Germinal center (tissue), 1 donor: ENCODE measurements at places on chromosomes 6 and 20.
A peak's percentile ranks its signal among the peaks of the same experiment; 100 is the strongest.

- DNase-seq, result no peak
Measured at GRCh38 chr20:61608275-61609085, 356.4 kb downstream of the CDH4 start.

- DNase-seq, result no peak
Measured at GRCh38 chr6:99364026-99364425, 14.6 kb upstream of the FAXC start.

DNA sequence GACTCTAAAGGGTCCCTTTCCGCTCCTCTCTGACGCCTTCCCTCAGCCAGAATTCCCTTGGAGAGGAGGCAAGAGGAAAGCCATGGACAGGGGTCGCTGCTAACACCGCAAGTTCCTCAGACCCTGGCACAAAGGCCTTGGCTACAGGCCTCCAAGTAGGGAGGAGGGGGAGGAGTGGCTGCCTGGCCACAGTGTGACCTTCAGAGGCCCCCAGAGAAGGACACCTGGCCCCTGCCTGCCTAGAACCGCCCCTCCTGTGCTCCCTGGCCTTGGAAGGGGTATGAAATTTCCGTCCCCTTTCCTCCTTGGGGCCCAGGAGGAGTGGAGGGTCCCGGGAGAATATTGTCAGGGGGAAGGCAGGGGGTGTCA, 2.7 kb downstream of the VEGFA start:
- DNase-seq, result no peak

DNA sequence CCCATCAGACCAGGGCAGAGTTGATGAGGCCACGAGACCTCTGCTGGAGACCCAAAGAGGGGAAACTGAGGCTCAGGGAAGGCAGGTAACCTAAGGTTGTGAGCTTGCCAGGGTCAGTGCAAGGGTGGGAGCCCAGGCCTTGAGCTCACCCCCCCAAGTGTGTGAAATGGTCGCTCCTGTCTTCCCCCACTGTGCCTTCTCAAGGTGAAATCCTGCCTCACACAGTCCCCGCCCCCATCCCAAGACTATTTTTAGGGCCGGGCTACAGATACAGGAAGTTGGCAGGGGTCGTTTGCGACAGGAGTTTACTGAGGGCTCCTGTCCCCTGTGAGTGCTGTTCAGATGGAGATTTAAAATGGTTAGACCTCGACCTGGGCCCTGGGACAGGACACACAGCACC, 18.7 kb upstream of the GATA5 start:
- DNase-seq, result peak; percentile 66

GRCh38 chr6:9766240-9766915, 648.5 kb downstream of the TFAP2A start:
- DNase-seq, result no peak

- no peak for DNase-seq
Measured at GRCh38 chr20:45581702-45582101, 2.6 kb upstream of the WFDC8 start.

DNA sequence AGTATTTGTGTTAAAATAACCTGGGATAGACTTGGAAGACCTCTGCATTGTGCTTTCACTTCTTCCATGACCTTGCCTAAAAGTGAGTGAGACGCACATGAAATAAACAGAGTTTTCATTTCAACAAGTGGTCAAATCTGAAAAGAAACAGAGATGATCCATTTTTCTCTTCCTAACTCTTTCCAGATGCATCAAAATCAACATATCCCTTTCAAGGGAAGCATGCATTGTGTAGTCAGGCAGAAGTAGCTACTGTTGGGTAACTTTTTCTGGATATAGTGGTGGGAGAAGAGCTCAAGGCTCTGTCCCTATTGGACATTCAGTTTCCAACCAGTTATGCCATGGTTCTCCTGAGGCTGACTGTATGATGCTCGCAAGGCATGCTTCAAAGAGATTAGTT, 233.0 kb upstream of the JAG1 start:
- DNase-seq, result no peak

DNA sequence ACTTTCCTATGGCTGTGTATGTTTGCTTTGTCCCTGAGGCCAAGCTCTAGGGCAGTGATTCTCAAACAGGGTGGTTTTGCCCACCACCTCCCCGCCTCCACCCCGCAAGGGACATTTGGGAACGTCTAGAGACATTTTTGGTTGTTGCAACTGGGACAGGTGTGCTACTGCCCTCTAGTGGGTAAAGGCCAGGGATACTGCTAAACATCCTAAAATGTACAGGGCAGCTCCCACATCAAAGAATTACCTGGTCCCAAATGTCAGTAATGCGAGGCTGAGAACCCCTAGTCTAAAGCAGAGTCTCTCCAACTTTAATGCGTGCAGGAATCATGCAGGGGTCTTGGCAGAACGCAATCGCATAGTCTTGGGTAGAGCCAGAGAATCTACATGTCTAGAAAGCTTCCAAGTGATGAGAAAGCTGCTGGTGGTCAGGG, 5.1 kb downstream of the KCNS1 start:
- peak; percentile 69 for DNase-seq

DNA sequence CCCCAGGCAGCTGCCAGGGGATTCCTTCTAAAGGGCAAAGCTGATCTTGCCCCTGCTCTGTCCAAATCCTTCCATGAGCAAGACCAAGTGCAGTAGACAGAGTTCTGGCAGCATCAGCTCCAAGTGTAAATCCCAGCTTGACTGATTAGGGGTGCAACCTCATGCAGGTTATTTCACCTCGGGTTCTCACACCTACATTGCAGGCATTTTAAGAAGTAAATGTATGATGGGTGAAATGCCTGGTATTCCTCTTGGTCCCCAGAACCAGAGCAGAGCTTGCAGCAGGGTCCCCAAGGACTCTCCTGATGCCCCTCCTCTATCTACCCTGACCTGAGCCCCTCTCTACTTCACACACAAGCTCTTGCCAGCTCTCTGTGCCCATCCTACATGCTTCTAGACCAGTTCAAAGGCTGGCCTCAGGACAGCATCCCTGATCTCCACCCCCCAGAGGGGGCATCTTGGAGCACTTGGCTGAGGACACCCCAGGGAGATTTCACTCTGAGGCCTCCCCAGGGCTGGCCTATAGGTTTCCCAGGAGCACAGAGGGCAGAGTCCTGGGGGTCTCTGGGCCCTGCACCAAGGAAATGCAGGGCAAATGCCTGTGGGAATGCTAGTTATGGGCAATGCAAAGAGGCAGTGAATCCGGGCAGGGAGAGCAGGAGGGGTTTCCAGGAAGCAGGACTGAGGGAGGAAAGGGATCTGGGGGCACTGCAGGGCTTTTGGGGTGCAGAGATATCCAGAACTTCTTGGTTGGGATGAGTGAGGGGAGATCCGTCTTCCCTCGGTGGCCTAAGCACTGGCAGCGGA, 1.0 kb downstream of the LZTS3 start:
- DNase-seq, result no peak

DNA sequence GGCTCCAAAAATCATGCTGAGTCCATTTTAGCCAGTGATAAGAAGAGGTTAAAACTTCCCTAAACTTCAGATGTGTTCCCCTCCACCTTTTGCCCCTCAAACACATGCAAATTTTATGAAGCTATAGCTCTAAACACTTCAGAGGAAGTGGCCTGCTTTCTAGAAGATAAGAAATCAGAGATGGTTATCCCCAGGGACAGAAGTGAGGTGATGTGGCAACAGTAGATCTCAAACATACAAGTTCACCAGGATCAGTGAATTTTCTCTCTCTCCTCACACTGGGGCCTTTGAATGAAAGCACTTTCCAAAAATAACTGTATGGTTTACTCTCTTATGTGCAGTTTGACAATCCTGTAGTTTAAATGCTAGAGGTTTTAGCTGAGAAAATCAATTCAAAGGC, 332.0 kb downstream of the BTBD9 start:
- peak; percentile 73 for DNase-seq

GRCh38 chr6:96014846-96015517, 792 bp upstream of the FUT9 start:
- no peak for DNase-seq

DNA sequence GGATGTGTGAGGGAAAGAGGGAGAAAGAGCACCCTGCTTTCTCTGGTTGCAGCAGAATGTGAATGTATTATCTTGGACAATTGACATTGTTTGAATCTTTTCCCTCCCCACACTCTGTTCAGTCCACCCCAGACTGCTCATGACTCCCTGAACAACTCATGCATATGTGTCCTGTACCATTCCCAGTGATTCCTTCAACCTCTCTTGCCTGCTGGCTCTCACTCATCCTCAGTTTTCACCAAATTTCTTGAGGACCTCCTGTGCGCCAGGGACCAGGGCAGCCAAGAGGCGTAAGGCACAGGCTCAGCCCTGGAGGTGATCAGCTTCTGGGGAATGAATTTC, 5.4 kb downstream of the NOX3 start:
- no peak for DNase-seq

DNA sequence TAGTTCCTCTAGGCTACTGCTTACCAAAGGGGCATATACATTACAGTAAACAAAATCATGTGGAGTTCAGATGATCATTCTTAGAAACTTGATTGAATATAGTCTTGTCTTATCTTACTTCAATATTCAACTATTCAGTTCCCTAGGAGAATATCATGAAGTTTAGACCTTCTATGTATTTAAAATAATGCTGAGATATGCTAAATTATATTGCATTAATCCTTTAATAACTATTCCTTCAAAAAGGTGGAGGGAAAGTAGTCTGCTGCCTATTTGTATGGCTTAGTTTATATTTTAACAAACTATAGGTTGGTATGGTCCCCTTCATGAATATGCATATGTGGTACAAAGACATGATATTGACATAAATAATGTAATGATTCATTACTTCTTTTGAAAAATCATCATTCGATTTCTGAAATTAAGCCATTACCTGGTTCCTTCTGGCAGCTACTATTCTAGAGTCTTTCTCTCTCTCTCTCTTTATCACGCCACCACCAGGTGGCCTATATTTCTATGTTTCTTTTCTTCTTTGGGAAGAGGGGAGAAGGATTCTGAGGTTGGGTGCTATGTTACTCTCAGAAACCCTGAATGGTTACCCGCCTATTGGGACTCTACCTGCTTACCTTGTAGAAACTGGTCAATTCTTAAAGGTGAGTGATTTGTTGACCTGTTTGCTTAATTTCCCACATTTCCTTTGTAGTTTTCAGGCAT, 855.8 kb downstream of the HACE1 start:
- DNase-seq, result no peak

DNA sequence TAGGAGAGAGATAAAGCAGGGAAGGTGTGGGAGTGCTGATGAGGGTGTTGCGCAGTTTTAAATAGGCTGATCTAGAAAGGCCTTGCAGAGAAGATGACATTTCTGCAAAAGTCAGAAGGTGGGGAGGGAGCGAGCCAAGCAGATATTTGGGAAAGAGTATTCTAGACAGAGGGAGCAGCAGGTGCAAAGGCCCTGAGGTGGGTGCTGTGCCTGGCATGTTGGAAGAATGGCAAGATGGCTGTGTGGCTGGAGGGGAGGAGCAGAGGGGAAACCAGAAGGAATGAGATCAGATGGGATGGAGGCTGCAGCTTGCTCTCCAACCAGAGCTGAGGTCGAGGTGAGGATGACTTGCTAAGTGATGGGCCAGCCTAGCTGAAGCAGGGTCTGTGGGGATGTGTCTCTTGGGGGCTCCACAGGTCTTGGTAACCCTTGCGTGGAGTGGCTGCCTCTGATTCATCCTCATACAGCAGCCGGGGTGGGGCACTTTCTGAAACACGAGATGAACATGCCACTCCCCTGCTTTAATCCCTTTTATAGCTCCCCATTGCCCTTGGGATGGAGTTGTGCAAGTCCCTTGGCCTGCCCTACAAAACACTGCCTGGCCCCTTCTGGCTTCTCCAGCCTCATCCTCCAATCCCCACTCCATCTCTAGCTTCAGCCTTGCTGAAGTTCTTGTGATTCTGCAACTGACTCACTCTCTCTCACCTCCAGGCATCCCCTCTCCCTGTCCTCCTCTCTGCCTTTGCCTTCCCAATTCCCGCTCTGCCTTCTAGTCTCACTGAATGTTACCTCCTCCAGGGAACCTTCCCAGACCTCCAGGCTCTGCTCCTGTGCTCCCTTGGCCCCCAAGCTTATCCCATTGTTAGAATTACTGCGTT, 94.1 kb downstream of the CDH22 start:
- no peak for DNase-seq

DNA sequence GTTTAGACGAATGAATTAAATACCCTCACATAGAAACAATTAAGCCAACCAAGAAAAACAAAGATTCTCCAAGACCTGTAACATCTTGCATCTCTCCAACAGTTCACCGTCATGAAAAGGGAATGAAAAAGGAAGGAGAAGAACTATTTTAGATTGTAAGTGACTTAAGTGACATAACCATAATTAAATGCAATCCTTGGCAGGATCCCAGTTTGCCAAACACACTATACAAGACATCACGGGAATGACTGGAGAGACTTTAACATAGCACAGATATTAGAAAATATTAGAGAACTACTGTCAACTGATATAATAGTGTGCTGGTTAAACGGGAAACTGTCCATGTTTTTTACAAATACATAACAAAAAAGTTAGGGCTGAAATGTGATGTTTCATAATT, 22.2 kb downstream of the EPB41L2 start:
- no peak for DNase-seq
